ENCODE measurements at places on chromosomes 6 and 20. TPM values are rescaled to one million over a fixed set of nuclear protein-coding genes. Genes with fewer than 3 reads are reported as not detected.

SOX18 gene
- polyA plus RNA-seq = not detected

GSS gene
- polyA plus RNA-seq = 23.8 TPM

LHFPL5 gene
- not detected for polyA plus RNA-seq

MICB gene
- polyA plus RNA-seq = 10.2 TPM

PROKR2 gene
- not detected for polyA plus RNA-seq

MAS1 gene
- polyA plus RNA-seq = not detected

EEF1A1 gene
- polyA plus RNA-seq = 7,744 TPM

C6orf163 gene
- polyA plus RNA-seq = 0.65 TPM
